ENCODE measurements at places on chromosomes 1 and 21. TPM values are rescaled to one million over a fixed set of nuclear protein-coding genes. Genes with fewer than 3 reads are reported as not detected.

DNA sequence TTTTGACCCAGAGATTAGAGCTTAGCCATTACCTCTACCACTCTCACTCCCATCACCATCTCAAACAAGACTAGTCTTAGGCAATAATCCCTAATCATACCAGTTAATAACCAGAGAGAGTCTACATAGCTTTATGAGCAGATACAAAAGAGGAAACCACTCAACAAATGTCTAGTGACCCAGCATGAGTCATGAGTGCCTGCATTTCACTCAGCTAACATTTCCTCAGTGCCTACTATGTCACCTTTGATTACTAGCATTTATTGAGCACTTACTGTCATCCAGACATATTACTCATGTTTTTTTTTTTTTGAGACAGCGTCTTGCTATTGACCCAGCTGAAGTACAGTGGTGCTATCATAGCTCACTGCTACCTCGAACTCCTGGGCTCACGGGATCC, 35.9 kb upstream of the GALNT2 start:
- no peak for DNase-seq

DNA sequence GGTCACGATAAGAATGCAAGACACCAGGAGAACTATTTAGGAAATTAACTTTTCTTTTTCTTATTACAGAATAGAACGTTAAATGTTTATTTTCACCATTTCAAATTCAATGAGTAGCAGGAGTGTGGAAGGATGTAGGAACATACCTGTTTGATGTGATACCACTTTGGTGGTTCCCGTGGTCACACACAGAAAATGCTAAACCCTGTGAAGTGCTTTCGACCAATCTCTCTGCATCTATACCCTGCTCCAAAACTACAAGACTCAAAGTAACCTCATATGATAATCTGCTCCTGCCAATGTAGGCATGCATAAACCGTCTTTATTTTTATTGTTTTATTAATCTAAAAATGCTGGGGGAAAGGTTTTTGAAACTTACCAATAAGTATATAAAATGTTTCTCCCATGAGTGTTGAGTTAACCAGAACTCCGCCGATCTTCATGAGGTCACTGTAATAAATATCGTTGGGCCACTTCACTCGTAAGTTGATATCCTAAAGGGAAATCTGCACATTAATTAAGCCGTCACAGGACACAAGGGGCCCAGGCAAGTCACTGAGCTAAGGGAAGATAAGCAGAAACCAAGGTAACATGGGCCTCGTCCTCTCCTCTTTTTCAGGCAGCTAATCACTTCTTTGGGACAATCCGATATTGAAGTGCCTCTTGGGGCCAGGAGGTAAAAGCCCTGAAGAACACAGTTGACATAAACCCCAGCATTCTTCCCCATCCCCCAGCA, 60.6 kb downstream of the SIM2 start:
- no peak for DNase-seq

- DNase-seq: no peak
These were observed 120.9 kb downstream of the EDEM3 start for GRCh38 chr1:184633785-184634184.

The FCMR gene
- total RNA-seq: 3.3 TPM

- no peak for DNase-seq
These were observed 1.5 kb downstream of the RABGGTB start for GRCh38 chr1:75787524-75787923.
